ENCODE measurements at places on chromosomes 1 and 21.

DNA sequence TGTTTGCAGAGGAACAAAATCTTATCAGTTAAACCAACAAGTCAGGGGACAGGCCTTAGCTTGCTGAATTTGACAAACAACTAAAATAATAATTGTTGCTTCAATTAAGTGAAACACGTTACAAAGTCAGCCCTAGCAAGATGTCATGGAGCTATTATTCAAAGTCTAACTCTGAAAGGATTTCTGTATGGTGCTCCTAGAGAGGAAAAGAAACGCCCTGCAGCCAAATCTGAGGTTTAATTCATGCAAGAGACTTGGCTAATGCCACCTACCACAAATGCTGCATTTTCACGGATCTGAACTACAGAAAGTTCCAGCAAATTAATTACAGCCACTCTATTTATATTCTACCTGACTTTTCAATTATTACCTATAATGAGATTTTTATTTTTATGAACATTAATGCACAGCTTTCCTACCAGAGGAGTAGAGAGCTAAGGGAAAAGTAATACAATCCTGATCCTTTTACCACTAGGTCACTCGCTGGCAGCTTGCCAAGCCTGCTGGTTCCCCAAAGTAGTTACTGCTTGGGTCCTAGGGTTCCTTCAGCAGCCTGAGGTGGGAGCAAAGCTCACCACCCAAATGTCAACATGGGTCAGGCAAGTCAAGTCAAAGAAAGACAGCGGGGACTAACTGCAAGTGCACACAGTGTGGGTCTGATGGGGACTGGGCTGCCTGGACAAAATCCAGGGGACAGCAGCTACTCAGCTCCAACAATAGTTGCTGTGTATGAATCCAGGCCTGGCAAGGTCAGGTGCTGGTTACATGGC, 8.5 kb downstream of the COLGALT2 start:
- no peak for DNase-seq

DNA sequence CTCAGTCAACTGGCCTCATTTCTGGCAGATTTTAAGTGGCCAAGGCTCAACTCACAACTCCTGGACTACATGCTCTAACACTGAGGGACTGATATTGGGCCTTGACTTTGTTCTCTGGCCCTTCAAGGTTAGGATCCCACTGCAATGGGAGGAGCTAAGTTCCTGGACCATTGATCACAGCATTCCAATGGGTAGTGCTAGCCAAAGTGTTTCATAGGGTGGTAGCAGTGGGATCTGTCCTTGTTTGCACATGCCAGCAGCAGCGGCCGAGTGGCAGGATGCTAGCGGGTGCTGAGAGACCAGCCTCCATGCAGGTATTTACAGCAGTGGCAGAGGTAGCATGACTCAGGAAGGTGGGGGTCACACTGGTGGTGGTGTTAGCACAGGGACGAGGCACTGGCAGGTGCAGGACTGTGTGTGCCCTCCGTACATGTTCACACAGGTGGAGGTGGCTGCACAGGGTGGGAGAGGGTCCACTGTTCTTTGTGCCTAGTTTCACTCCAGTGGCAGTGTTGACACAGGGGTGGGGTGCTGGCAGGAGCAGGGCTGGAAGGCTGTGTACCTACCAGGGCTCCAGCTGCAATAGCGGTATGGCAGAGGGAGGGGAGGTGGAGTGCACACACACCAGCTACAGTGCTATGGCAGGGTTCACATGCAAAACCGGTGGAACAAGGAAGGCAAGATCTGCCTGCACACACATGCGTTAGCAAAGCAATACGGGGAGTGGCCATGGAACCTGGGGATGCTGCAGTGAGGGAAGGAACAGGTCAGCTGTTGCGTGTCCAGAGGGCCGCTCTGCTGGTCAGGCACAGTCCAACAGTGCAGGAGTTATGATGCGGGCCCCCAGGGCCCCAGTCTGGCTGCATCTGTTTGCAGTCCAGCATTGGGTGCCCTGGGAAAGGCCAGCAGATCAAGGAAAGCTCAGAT, 51.7 kb downstream of the COL24A1 start:
- DNase-seq: no peak

- no peak for DNase-seq
These were observed 79.5 kb downstream of the CLSTN1 start for GRCh38 chr1:9744106-9744799.

GRCh38 chr1:47371016-47371517, 37.5 kb downstream of the CMPK1 start:
- DNase-seq: no peak

- no peak for DNase-seq
These were observed 22.9 kb downstream of the RRP1 start for GRCh38 chr21:43812139-43812821.

DNA sequence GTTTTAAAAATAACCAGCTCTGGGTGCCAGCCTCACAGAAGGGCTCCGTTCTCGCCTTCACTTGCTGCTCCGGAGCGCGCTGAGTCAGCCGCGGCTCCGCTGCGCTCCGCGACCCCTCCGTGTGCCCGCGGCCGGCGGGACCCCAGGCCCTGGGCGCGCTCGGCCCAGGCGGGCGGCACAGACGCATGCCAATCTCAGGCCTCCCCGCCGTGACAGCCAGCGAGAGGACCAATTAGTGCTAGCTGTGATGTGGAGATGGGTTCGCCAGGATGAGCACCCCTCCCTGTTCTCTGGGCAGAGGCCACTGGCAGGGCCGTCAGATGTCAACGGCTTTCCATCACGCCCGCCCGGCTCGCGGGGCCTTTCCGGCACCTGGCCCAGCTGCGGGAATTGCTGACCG, 293.8 kb downstream of the SPATA17 start:
- DNase-seq: no peak

- no peak for DNase-seq
These were observed 43.1 kb upstream of the BCL10 start for GRCh38 chr1:85319491-85319890.

DNA sequence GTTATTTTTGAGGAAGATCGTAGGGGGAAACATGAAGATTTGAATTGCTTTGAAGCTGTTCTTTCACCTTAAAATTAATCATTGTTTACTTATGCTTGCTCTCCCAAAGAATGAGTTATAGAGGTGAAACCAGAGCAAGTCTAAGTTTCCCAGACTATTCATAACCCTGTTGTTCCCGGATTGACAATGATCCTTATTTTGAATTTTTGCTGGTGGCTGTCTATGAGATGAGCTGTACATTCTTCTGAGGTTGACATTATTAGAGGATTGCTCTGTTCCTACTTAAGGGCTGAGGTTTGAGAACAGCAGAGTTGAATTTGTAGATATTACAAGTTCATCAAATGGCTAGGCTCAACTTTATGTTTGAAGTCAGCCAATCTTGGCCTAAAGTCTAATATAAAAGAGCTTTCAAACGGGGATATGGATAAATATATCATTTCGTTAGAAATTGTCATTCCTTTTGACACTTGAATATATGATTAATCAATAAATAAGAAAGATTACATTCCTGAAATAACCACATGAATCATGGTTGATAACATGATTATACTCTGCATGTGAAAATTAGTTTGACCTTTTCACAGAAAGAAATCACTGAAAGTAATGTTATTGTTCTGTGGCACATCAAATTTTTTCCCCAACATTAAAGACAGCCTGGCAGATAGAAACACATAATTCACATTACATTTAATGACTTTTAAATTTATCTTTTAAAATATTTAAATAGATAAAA, 19.1 kb upstream of the PDE4B start:
- no peak for DNase-seq

GRCh38 chr21:17709266-17709611, 96.5 kb upstream of the BTG3 start:
- DNase-seq: no peak

GRCh38 chr1:21834094-21834493, 22.0 kb downstream of the LDLRAD2 start:
- DNase-seq: no peak

- DNase-seq: no peak
These were observed 323.0 kb upstream of the PLD5 start for GRCh38 chr1:242847390-242847993.

DNA sequence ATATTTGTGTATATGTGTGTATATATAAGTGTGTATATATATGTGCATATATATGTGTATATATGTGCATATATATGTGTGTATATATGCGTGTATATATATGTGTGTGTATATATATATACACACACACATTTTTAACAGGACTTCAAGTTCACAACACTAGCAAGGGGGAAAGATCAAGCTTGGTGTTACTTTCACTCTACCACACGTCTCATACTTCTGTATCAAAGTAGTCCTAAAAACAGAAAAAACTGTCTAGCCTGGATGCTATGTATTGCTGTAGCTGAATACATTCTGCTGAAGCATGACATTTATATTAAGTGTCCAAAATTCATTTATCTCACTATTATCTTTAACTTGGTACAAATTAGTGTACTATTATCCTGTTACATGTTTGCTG, 17.9 kb upstream of the ATP6V1G3 start:
- no peak for DNase-seq

GRCh38 chr1:99672530-99673213, 26.8 kb downstream of the PALMD start:
- DNase-seq: no peak

GRCh38 chr1:40709100-40709801, 17.7 kb downstream of the NFYC start:
- DNase-seq: peak; percentile 54

- no peak for DNase-seq
These were observed 60.8 kb downstream of the PRKCZ start for GRCh38 chr1:2110738-2111673.

GRCh38 chr1:53606651-53607051, 132.3 kb downstream of the GLIS1 start:
- DNase-seq: no peak

GRCh38 chr1:23698466-23698865, 6.9 kb downstream of the RPL11 start:
- DNase-seq: no peak

- no peak for DNase-seq
These were observed 2.7 kb downstream of the MLLT11 start for GRCh38 chr1:151062741-151063371.

- no peak for DNase-seq
These were observed 33.0 kb upstream of the ADARB1 start for GRCh38 chr21:45041351-45041805.

DNA sequence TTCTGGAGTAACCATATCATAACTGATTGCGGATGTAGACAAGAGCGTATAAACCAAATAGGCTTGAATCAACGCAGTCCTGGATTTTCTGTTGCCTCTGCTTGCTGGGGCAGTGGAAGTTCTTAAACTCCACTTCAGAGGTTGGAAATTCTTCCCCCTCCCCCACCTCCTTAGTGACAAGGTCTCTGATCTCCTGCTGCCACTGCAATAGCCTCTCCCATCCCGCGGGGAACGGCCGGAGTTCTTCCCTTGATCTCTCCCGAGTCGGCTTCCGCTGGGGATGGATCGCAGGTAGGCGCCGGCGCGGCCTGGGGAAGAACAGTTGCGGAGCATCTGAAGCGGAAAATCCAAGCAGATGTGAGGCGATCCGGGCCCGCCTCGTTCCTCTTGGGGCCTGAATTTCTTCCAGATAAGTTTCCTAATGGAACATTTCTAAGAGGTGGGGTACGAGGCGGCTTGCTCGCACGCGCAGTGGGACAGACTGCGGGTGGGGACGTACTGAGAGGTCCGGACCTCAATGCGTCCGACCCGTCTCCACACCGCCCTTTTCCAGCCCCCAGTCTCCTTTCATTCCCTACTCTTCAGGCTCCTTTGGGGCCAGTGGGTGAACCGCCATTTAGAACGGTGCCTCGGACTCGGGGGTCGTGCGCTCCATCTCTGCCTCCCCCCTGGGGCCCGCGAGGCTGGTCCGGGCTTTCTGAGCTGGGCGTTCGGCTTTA, 3.1 kb upstream of the SIM2 start:
- DNase-seq: no peak

DNA sequence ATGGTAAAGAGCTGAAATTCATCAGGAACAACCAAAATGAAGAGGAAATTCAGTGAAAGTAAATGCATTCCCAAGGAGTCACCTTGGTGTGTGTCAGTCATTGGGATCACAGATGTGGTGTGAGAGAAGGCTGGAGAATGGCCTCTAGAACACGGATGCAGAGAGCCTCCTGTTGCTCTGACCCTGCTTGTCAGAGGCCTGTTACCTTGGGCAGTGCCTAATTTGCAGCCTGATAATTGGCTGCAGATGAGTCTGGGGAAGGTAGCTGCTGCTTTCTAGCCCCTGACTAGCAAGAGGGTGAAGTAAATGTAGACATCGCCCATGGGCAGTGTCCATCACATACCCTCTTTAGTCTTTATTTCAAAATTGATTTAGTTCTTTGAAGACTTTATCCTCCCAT, 3.3 kb downstream of the GCSAML start:
- no peak for DNase-seq

DNA sequence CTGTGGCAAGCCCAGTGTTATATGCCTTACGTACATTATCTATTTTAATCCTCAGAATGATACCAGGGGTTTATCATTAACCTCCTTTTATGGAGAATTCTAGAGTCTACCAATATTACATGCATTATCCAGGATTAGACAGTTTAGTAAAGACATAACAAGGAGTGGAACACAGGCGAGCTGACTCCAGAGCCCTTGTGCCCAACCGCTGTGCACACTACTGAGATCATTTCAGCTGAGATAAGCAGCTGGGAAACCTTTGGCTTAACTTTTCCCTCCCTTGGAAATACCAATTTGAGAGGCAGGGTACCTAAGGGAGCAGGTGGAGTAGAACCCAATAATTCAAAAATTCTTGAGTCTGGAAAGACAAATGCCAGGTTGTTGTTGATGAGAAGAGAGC, 59.8 kb upstream of the ATP1B1 start:
- DNase-seq: no peak

GRCh38 chr1:36874271-36875060, 159.8 kb downstream of the GRIK3 start:
- DNase-seq: no peak

- DNase-seq: no peak
These were observed 180.5 kb upstream of the B3GALT2 start for GRCh38 chr1:193366764-193367507.

GRCh38 chr1:99279525-99279924, 15.2 kb downstream of the PLPPR4 start:
- no peak for DNase-seq

DNA sequence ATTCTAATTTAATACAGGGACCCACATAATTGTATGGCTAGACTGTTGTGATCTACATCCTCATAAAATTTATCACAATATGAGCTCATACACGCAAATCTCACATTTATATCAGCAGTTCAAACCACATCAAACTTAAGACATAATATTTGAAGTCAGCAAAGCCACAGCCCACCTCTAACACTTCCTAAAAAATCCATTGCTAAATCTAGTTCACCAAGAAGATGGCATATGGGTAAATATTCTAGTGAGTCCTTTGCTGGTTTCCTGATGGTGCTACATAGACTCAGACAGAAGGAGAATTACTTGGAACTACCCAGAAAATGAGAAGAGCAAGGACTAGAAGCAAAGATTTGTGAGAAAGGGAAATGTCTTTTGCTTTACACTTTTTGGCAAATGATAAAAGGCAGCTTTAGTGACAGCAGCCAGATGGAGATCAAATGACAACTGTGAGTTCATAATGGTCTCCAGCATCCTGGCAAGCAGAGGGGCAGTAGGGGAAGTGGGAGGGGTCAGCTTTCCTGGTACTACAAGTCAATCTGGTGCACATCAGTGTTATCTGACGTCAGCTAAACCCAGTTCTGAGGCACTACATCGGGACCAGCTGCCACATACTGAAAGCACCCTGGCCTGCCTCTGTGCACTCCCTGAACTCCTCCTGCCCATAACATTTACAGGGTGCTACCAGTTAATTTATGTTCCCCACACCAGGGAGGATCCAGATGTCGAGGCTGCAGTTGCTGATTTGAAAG, 10.6 kb upstream of the GADD45A start:
- peak; percentile 3 for DNase-seq

GRCh38 chr1:90902672-90903071, 119.2 kb downstream of the ZNF644 start:
- DNase-seq: no peak

GRCh38 chr1:116733476-116734365, 20.5 kb upstream of the CD2 start:
- no peak for DNase-seq

Data from activated T-cell treated with anti-CD3 and anti-CD28 coated beads for 1 hour (primary cell).